ENCODE measurements at places on chromosomes 2 and 18.

- DNase-seq: no peak
These were observed 688 bp upstream of the ARHGAP28 start for GRCh38 chr18:6728809-6729246.

DNA sequence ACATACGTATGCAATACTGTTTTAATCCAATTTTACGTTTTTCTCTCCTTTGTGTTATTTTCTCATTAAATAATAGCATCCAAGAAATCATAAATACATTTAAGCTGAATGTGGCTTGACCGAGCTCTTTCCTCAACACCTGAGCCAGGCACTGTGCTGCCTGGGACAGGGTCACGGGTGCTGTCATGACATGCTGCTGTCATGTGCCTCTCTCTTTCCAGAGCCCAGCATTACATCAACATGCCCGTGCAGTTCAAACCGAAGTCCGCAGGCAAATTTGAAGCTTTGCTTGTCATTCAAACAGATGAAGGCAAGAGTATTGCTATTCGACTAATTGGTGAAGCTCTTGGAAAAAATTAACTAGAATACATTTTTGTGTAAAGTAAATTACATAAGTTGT lies 94.1 kb upstream of the LDLRAD4 start:
- no peak for DNase-seq

DNA sequence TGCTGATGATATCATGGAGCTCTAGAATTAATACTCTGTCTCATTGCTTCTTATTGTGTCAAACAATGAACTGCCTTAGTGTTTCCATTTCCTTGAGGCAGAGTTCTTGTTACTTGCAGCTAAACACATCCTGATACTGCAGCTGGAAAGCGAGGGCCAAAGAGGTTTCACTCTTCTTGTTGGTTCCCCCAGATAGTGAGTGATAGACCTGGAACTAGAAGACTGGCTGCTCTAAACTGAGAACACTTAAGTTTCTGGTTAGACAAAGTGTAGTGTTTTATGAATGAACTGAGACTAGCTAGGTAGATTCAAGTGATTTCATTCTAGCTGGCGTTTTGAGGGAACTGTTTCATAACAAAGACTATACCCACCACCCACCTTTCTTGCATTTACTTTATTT lies 321.7 kb downstream of the TXNL1 start:
- DNase-seq: no peak

GRCh38 chr2:46346719-46347118 lies 49.5 kb downstream of the EPAS1 start:
- no peak for DNase-seq

DNA sequence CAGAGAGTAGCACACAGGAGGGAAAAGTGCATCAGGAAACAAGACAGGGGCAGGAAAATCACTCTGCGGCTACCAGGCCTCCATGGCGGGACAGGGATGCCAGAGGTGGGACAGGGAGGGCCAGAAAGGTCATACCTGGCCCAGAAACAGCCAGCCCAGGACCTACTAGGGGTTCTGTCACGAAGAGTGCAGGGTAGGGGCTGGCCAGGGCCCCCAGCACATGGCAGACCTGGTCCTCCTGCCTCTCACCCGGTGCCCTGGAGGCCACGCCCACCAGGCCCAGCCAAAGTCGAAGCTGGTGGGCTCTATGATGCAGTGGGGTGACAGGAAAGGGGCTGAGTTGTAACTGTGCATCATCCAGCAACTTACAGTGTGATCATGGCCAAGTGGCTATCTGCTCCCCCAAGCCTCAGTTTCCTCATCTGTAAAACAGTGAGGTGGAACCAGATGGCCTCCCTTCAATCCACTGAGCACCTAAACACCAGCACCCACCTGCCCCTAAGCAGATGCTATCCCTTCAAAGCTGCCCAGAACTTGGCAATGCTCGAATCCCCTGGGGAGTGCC lies 10.6 kb downstream of the CYP26B1 start:
- DNase-seq: no peak

DNA sequence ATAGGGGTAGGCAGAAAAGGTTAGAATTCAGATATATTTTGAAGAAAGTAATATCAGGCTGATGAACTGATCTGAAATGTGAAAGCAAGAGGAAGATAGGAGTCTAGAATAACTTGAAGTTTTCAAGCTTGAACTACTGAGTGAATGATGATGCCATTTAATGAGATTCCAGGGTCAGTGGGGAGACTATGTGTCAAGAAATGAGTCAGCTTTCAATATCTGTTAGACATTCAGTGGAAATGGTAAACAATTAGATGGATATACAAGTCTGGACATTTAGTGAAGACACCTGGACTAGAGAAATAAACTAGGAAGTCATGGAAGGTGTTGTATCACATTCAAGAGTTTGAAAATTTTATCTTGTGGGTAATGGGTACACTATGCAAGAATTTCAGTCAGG lies 326.9 kb downstream of the FSIP2 start:
- DNase-seq: no peak

- no peak for DNase-seq
These were observed 584 bp downstream of the COA5 start for GRCh38 chr2:98607741-98608115.

Measured in Jurkat, Clone E6-1 (cell line).